ENCODE measurements at places on chromosomes 7 and 10.
A peak's percentile ranks its signal among the peaks of the same experiment; 100 is the strongest.

- no peak for DNase-seq
Observed at GRCh38 chr10:34187201-34187600, 627.9 kb downstream of the PARD3 start.

DNA sequence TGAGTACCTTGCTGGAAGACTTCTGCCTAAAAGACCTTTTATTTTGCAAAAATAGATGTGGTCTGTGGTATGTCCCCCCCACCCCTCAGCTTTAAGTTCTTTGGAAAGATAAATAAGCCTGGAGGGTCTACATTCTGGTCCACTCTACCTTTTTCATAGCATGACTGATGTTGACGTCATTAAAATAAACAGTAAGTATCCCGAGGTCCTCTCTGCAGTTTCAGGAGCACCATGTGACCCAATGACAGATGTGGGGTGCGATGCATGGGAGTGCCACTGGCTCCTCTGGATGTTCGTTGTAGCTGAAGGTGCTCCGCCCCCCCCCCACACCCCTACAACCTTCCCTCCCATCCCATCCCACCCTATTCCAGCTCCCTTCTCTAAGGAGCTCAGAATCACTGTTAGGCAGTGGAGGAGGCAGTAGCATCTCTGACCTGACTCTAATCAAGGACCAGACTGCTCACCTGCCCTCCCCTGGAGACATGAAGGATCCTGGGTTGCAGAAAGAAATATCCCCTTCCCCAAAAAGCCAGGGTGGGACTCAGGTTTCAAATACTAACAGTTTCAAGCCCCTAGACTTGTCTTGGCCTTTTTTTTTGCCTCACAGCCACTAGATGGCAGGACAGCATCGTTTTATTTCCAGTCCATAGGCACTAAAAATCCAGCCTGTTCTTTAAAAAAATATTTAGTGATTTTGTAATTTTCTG lies 25.1 kb downstream of the CASP7 start:
- no peak for DNase-seq

DNA sequence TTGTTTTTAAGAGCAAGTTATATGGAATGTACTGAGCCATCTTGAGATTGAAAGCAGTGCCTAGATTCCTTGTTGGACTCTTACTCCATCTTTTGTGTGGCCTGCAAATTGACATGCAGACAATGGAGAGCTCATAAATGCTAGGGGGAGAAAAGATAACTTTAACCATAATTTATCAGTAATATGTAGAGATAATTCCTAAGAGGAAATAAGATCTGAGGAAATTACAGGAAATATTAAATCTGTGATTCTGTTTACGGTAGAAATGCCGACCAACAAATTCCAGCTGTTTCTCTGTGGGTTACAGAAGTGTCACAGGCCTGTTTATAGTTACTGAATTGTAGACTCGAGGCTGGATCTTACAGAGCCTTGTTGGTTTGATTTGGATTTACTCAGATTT lies 348.0 kb downstream of the SUGCT start:
- no peak for DNase-seq

DNA sequence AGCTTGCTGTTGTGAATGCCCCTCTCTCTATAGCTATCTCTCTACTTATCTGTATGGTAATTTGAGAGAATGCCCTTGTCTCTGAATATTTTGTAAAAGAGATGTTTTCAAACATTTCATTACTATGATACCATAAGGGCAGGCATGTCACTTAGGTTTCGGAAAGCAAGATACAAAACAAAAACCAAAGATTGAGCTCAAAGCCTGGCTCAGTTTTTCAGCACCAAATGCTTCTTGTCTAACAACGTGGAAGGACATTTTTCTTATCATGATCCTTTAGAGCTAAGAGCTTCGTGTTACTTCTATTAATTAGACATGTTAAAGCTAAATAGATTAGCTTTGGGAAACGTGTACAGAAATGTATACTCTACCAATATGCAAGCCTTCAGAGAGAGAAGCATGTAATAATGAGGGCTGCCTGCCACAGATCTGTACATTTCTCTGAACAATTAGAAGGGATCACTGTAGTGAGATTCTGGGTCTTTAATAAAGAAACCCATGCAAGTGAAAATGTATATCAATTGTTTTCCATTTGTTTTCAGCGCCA lies 148.9 kb downstream of the ARID5B start:
- DNase-seq, result no peak

DNA sequence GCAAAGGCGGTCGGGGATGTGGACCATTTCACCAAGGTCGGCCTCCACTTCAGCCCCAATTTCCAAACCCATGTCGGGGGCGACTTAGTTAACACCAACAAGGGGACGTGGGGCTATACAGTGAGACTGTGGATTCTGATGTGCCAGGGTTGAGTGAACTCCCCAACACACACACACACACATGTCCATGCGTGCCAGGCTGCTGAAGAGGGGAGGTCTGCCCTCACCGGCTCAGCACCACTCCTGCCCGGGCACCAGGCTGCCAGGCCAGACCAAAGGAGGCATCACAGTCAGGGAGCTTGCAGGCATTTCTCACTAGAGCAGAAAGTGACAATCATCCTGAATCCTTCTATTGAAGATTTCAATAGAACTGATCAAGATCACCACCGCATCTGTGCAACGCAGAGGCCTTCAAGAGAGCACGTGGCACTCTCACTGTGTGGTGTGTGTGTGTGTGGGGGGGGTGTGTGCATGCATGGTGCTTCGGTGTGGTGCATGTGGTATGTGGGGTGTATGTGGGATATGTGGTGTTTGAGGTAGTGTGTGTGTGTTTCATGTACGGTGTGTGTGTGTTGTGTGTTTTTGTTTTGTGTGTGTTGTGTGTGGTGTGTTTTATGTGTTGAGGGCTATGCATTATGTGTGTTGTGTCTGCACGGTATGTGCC lies 403.5 kb upstream of the RNF32 start:
- no peak for DNase-seq

GRCh38 chr10:86312701-86313270 lies 53.8 kb downstream of the GRID1 start:
- no peak for DNase-seq

- peak; percentile 30 for DNase-seq
Observed at GRCh38 chr10:7484456-7485243, 73.8 kb upstream of the SFMBT2 start.

- DNase-seq, result peak; percentile 47
Observed at GRCh38 chr10:89644967-89645741, at the start of gene PANK1. PANK1 (minus strand) TSS chr10:89645242; CDS start chr10:89644891, 351 bp downstream.

DNA sequence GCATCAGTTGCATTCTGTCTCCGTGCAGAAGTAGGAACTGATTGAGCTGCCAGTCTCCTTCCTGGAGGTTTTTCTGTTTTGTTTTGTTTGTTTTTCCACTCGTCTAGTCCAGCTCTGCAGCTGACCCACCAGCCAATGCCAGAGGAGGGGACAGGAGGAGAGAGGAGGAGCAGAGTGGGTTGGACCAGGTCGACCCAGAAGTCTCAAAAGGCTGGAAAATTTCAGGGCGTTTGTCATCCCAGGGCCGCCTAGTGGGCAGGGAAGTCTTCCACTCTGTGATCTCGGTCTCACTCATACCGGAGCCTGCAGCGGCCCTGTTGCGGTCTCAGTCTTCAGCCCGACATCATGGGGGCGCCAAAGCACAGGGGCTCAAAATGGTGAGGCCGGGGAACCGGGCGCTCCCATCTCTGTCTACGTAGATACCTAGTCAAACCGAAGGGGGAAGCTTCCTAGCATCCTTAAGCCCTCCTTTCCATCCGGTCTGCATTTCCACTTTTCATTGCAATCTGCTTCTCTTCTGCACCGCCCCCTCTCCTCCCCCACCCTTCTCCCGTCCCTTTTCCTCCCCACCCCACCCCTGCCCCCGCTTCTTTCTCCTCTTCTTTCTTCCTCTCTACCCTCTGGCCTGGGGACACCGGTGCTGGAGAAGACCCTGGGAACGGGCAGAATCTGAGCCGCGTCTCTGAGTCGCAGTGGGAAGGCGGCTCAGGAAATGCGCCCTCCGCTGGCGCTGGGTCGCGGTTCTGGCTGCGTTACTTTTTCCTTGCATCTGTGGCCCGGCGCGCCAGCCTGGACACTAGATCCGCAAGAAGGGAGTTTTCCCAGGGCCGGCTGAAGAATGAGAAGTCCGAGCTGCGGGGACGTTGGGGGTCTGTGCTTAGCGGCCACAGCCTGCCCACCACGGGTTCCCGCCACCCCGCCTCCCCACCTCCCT lies 16.2 kb upstream of the PAX2 start:
- DNase-seq, result no peak

DNA sequence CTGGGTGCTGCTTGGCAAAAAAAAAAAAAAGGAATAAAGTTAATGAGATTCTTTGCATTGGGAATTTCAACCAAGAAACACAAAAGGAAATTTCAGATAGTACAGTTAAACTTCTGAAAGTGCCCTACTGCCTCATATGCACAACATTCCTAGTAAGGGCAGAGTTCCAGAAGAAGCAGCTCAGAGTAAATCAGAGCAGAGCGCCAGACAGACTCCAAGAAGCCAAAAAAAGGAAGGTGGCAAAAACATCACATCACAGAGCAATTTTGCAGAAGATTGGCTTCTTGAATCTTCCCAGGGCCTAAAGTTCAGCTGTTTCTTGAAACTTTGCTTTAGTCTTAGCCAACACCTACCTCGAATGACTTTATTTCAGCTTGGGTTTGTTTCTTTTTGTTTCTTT lies 544.1 kb downstream of the XPNPEP1 start:
- no peak for DNase-seq

GRCh38 chr10:34538281-34538829 lies 276.7 kb downstream of the PARD3 start:
- no peak for DNase-seq

- DNase-seq, result no peak
Observed at GRCh38 chr7:100532165-100533022, 6.6 kb upstream of the AGFG2 start.

- DNase-seq, result no peak
Observed at GRCh38 chr7:50612704-50613103, 47.5 kb upstream of the DDC start.

- no peak for DNase-seq
Observed at GRCh38 chr10:75094465-75094864, 17.0 kb upstream of the SAMD8 start.

GRCh38 chr10:92811986-92812385 lies 36.3 kb upstream of the EXOC6 start:
- no peak for DNase-seq

- no peak for DNase-seq
Observed at GRCh38 chr7:35546691-35547429, 148.1 kb downstream of the HERPUD2 start.

GRCh38 chr7:111093496-111093895 lies 2.6 kb downstream of the LRRN3 start:
- no peak for DNase-seq

- DNase-seq, result no peak
Observed at GRCh38 chr7:123784263-123784662, 35.5 kb upstream of the WASL start.

GRCh38 chr7:33511778-33512177 lies 382.4 kb downstream of the BBS9 start:
- no peak for DNase-seq

DNA sequence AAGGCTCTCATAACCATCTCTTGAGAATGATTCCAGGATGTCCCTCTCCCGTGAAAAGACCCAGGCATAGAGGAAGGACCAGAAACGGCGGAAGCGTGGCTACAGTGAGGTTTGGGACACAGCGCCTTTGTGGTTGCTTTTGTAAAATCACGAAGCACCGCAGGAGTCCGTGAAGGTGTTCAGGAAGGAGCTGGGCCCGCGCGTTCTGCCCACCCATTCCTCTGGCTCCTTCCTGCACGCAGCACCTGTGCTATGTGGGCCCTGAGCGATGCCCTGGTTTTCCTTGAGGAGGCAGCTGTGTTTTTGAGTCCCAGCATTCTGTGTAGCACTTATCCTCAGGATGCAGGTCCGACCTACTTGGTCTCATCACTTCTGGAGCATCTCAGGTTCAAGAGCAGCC lies 112.8 kb downstream of the TRRAP start:
- DNase-seq, result no peak

- DNase-seq, result no peak
Observed at GRCh38 chr7:38975944-38976392, 1.7 kb upstream of the POU6F2 start.

DNA sequence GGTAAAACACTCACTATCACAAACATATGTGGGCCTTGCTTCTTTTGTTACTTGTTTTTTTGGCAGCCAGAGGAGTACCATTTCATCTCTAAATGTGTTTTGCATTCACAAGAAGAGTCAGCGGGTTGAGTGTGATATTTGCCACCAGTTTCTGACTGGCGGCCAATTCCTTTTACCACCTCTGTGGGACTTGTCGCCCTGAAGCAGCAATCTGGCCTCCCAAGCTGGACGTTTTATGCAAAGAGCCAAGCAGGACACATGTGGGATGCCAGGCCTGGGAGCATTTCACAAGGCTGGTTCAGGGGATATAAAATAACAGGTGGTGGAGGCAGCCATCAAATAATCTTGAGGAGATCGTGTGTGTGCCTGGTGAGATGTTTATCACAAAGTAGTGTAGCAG lies 61.8 kb upstream of the TRIL start:
- DNase-seq, result no peak

DNA sequence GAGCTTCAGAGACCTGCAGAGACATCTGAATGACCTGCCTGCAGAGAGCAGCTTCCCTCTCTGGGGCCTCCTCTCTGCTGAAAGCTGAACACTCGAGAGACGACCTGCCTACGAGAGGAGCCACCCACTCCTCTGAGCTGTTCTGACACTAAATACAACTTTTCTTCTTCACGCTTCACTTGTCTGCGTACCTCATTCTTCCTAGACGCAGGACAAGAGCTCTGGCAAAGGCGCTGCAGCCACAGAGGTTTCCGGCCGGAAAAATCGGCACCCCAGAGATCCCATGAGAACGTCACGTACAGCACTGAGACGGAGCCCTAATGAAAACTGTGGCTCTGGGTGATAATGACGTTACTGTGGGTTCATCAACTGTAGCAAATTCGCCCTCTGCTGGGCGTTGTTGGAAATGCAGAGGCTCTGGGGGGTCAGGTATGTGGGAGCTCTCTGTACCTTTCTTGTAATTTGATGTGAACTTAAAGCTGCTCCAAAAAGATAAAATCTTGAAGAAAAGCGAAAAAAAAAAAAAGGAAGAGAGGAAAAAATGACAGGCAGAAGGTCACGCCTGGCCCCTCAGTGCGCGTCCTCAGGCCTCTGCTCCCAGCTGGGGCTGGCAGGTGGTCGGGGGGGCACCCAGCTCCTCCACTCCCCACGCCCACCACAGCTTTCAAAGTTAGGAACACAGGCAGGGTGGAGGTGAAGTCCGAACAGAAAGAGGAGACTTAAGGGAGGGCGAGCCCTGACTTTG lies 120.7 kb downstream of the DYNC2I1 start:
- peak; percentile 90 for DNase-seq

GRCh38 chr10:63563623-63564022 lies 42.4 kb downstream of the REEP3 start:
- DNase-seq, result no peak

GRCh38 chr10:3104251-3104918 lies 37.0 kb downstream of the PFKP start:
- no peak for DNase-seq

DNA sequence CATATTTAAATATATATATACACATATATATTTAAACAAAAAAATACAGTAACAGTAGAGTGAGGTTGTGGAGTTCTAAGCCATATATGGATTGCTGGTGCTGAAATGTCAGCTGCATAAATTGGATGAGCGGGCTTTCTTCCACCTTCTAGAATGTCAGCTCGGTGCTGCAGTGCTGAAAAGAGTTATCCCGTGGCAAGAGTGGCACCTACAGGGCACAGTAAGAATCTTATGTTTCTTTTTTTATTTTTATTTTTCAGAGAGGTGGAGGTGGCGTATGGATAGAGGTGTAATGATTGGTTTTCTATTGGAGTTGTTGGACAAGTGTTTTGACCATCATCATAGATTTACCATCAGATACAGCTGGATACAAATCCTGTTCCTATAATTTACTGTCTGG lies 86.2 kb upstream of the DYNC1I1 start:
- DNase-seq, result no peak

Measured in activated naive CD4-positive, alpha-beta T cell (primary cell).